ENCODE measurements at places on chromosomes 4 and X.

DNA sequence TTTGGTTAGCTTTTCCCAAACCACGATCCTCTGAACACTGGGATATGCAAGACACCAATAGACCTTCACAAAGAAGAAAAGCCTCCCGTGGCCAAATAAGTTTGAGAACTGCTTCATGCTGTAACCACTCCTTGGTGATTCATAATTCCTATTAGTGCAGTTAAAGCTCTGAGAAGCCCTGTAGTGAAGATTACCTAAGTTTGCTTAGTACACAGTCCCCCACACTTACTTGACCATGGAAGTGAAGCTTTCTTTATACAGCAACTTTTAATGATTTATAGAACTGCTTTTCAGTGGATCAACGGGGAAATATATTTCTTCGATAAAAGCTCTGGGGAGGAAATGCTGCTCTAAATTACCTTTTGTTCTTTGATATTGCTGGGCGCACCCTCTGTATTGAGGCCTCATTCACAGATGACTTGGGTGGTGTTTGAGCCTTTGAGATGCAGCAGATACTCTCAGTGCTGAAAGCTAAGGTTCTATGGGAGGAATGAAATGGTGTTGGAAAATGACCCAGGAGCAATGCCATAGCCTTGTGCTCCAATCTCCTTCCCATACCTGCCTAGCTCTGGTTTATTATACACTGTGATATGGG lies 67.4 kb downstream of the CBLL2 start:
- DNase-seq = no peak

DNA sequence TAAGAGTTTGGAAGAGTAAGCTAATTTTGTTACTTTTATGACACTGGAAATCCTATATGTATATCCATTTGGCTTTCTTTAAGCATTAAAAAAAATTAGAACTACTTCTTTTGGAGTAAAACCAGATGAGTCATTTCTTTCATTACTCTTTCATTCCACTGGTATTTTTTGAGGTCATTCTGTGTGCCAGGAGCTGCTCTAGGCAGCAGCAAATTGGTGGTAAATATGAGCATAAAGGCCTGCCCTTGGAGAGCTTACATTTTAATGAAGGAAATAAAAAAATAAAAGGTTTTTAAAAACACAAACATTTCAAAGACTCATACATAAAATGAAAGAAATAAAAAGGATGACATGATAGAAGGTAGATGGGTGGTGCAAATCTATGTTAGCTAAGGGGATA lies 37.4 kb downstream of the MID1 start:
- DNase-seq = no peak

- DNase-seq = no peak
These were observed 25.6 kb upstream of the SLC25A4 start for GRCh38 chr4:185117300-185117934.

GRCh38 chrX:72255445-72255844 lies 16.6 kb upstream of the ERCC6L start:
- DNase-seq = no peak

DNA sequence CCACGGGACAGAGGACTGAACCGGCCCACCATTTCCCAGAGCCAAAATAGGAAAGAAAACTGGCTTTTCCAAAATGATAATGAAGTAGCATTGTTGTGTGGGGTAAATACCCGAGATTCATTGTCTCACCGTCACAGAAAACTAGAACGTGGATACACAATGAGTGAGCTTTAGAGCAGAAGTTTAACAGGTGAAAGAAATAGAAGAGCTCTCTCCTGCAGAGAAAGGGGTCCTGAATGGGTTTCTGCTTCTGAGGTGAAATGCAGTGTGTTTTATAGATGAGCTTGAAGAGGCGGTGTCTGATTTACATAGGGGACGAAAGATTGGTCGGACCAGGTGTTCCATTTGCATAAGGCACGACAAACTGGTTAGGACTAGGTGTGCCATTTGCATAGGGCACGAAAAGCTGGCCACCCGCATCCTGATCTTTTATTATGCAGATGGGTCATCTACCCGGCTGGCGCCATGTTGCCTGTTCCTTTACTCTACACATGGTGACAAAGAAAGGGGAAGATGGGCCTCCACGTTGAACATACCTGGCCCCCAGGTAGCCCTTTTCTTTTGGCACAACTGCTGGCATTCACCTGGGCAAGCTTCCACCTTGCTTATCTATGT lies 118.1 kb downstream of the ATXN3L start:
- no peak for DNase-seq

DNA sequence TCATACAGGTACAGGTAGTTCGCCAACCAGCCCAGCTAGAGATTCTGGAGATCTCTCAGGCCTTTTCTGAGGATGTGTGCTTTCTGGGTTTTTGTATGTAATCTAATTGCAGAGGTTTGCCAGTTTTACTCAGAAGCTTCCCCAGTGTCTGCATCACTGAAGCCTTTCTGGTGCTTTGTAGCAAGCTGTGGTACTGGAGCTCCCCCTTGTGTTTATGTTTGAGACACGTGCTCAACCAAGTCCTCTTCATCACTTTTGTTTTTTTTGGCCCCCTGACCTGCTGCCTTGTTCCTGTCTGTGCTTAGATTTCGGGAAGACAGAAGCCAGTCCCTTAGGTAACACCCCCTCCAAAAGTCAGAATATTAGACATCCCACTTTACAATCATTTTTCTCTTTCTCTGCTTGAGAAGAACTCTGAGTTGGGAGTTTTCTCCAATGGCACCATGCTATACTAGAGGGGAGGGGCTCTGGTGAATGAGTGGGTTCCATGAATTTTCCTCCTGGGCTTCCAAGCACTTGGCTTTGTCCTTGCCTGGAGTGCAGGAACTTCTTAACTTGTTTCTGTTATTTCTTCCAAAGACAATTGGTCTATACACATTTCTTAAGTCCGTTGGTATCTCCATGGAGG lies 128.4 kb upstream of the TBC1D9 start:
- no peak for DNase-seq

- DNase-seq = no peak
These were observed 731 bp downstream of the BRWD3 start for GRCh38 chrX:80808881-80809411.

Data from stimulated activated CD8-positive, alpha-beta memory T cell treated with anti-CD3 and anti-CD28 coated beads, Interleukin-4, amount 100 ng/mL, for 1 hour (primary cell).